ENCODE measurements at places on chromosomes 2 and 18. TPM values are rescaled to one million over a fixed set of nuclear protein-coding genes. Genes with fewer than 3 reads are reported as not detected.

Gene RESP18
- total RNA-seq = not detected

Gene CDH19
- total RNA-seq = not detected

Gene LAMA3
- total RNA-seq = 1.3 TPM

Gene CCDC148
- total RNA-seq = 0.50 TPM

Gene ST6GAL2
- total RNA-seq = under 0.01 TPM

Gene DLGAP1
- 0.34 TPM for total RNA-seq

Gene MGAT4A
- not detected for total RNA-seq

Gene PPP1R1C
- 0.15 TPM for total RNA-seq

Gene LRRC30
- total RNA-seq = not detected

Gene SLC23A3
- total RNA-seq = 0.50 TPM

Gene SP140L
- 4.9 TPM for total RNA-seq

Gene SERPINB12
- not detected for total RNA-seq

Gene MAP3K19
- not detected for total RNA-seq

Gene ASIC4
- total RNA-seq = not detected

Gene LYG1
- total RNA-seq = 0.45 TPM

Gene GEN1
- 6.8 TPM for total RNA-seq

Gene UGT1A4
- not detected for total RNA-seq

Gene VWC2L
- not detected for total RNA-seq

Gene SLC8A1
- total RNA-seq = 11.9 TPM

Measured in bronchus fibroblast of lung (primary cell).